Inflammatory macrophage (primary cell): ENCODE measurements at places on chromosomes 6 and 20.

- DNase-seq: no peak
Measured at GRCh38 chr20:39756369-39756768, 794.2 kb downstream of the DHX35 start.

DNA sequence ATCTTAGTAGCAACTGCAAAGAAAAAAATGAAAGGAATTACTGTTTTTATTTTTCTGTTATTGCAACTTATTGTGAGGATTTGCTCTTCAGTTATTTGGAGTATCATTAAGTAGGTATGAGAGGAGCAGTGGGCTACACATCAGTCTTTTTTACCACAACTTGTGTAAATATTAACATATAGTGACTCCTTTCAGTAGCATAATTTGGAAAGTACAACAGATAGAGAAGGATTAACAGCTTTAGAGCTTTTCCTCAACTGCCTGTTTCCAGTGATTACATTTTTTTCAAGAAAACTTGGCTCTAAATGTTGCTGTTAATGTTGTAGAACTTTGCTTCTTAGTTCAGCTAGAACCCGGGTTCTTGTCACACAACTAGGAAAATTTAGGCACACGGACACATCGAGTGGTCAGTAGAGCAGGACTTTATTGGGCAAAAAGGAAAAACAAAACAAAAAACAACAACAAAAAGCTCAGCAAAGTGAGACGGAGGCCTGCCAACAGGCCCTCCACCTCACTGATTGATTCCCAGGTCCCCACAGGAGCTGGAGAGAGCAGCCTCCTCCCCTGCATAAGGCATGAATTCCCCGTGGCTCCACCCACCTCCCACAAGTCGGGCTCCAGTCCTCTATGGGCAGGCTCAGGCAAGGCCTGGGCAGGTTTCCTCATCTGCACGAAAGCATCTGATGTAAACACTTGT, 75.1 kb downstream of the ADGRG6 start:
- DNase-seq: no peak

GRCh38 chr6:139643986-139644385, 269.5 kb upstream of the CITED2 start:
- DNase-seq: no peak

GRCh38 chr6:76702187-76702586, 629.7 kb upstream of the IMPG1 start:
- no peak for DNase-seq

DNA sequence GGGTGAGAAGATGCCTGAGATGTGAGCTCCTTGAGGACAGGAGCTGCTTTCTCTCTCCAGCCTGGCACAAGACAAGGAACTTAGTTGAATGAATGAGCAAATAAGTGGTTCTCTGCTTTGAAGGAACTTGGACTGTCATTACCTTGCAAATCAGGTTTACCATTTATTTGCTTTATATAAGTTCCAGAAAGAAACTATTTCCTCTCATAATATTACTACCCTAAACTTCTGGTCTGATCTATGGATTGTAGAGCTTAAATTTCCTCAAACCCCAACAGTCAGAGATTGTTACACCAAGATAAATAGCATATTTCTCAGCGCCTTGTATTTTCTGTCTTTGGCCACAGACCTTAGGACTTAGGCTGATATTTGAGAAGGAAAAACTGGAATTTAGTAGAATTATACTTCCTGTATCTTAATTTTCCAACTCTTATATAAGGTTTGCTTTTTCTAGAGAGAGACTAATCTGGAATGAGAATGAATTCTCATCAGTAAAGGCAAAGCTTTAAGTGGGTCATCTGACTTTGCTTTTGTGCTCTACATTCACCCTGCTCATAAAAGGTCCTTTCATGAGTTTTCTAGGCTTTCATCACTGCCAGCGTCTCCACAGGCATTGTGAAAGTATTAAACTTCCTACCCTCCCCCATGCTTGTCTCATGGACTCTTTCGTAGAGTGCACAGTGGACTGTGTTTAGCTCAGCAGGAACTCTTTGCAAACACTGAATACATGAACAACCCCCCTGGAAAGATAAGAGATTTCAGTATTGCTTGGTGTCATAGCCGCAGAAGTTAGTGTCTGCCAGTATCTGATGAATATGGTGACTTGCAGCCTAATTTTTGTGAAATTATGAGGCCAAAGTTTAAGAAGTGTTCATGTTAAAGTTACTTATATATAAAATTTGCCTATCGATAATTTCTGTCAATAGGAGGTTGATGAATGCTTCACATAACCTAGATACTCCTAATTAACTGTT, 74.0 kb downstream of the PTPRA start:
- DNase-seq: peak; percentile 85

- DNase-seq: peak; percentile 44
Measured at GRCh38 chr6:105005451-105005850, 48.5 kb downstream of the LIN28B start.

DNA sequence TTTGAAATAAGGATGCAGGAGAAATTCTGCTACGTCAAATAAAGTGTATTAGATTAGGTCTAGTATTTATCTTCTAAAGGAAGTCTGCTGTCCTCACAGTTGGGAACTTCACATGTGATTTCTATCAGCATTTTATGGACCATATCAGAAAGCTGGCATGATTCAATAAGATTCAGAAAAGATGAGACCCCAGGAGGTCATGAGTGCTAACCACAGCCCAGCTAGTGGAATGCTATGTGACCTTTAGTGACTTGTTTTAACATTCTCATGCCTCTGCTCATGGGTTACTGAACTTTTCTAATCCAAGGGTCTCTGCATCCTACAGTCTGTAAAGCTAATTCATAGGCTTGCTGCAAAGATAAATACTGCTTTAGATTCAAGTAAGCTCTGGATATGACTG, 150.1 kb downstream of the GMPR start:
- no peak for DNase-seq

DNA sequence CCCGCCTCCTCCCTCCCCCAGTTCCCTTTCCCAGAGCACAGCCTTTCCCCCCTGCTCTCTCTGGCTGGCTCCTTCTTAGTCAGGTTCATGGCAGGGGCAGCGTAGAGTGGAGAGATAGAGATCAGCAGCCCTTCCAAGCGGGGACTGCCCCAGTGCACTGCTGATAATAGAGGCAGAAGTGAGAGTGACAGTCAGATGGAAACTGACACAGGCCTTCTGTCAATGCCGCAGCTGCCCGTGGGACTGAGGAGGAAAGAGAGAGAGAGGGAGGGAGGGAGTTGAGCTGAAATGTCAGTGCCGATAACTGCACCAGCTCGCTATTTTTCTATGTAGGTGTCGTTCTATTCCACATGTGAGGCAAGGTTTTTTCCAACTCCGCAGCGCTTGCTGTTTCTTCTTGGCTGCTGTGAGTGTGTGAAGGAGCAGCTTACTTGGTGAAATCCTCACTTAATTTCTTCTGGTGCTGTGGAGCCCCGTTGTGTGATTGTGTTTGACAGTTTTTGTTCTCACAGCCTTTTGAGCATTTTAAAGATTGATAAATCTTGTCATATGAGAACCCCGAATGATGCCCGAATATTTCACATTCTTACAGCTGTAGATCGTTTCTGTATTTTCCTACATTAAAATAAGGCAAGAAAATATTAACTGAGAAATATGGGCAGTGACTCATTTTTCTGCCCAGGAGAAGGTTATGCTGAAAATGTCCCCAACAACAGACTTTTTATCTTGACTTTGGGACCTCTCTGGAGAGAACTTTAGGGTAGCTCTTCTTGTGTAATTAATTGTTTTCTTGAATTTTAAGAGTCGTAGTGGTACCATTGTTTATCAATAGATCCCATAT, 386.4 kb upstream of the MMS22L start:
- no peak for DNase-seq

DNA sequence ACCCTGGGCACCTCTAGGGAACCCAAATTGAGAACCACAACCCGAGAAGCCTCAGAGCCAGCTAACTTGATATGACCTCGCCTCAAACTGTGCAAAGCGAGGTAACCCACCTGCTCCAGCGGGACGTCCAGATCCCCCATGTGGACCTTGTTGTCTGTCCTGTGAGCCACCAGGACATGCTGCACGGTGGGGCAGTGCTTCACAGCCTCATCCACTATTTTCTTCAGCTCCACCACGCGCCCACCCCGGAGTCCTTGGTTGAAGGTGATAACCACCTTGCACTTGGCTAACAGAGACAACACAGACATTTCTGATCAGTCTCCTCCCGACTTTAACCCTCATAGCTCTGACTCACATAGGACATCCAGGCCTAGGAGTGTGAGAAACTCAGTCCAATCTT, 30.8 kb upstream of the APMAP start:
- no peak for DNase-seq

DNA sequence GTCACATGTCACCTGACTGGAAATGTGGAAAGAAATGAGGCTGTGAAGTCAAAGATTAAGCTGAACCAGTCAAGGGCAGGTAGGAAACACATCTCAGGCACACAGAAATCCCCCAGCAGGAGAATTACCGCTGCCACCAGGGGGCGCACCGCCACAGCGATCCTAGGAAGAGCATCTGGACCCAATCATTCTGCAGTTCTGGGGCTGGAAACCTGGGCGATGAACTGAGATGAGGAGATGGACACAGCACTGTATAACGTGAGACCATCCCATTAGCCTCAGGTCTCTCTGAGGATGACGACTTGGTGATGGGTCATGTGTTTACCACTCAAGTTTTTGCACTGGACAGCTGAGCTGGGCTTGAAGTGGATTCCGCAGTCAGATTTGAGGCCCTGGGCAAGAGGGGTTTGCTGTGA, 6.5 kb upstream of the SLC24A3 start:
- peak; percentile 58 for DNase-seq

- no peak for DNase-seq
Measured at GRCh38 chr6:43997345-43997677, 129.9 kb downstream of the MRPL14 start.

DNA sequence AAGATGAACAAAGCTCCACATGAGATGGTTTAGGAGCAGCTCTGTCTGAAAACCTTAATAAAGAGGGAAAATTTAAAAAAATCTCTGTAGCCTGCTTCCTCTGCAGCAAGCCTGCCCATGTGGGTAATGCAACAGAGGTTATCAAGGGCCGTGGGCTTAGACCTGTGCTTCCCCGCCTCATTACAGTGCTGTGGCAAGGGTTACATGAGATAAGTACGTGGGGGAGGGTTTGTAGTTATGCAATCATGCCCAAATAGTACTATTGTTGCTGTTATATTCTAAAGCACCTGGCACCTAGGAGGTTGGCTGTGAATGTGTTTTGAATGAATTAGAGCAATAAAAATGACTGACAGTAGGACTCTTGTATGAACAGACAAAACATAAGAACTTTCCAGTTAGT, 68.3 kb downstream of the PKHD1 start:
- DNase-seq: no peak
